ENCODE measurements at places on chromosomes 3 and 15.

DNA sequence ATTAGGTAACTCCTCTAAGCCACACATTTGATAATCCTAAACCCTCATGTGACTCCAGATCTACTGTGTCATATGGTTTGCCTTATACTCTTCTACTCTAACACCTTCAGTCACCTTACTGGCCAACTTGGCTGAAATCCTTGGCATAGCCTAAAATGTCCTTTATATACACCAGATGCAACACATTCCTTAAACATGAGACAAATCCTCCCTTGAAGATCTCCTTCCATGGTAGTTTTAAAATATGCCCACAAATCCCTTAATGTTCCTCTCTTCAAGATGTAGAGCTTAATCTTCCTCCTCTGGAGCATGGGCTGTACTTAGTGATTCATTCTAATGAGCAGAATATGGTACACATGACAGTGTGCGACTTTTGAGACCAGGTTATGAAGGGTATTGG lies 238.9 kb downstream of the SUCLG2 start:
- no peak for DNase-seq

GRCh38 chr3:23052620-23053019 lies 150.5 kb upstream of the UBE2E2 start:
- DNase-seq = no peak

- DNase-seq = no peak
These were observed 156.7 kb downstream of the SUCLG2 start for GRCh38 chr3:67497746-67498145.

- no peak for DNase-seq
These were observed 67.0 kb downstream of the MCTP2 start for GRCh38 chr15:94298364-94298763.

- DNase-seq = no peak
These were observed 32.1 kb downstream of the MGLL start for GRCh38 chr3:127789990-127790881.

DNA sequence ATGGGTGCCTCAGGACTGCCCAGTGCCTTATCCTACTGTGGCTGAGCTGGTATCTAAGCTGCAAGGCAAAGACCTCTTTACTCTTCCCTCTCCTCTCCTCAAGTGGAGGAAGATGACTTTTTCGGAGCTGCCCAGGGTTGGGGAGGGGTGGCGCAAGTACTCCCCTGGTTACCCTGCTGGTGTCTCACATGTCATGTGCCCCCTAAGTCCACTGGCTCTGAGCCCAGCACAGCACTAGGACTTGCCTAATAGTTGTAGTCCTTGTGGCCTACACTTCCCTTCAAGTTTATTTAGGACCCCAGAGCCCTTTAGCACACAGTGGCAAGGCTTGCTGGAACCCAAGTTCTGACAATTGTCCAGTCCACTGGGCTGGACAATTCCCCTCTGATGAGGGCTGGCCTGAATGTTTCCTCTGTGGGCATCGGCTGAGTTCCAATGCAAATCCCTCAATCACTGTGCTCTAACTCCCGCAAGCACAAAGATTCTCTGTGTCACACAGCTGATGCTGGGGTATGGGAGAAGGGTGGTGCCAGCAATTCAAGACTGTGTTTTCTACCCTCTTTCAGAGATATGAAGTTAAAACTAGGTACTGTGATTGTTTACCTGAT lies 60.4 kb downstream of the UQCC5 start:
- DNase-seq = no peak

- no peak for DNase-seq
These were observed 736.0 kb upstream of the NR2F2 start for GRCh38 chr15:95594496-95594895.

DNA sequence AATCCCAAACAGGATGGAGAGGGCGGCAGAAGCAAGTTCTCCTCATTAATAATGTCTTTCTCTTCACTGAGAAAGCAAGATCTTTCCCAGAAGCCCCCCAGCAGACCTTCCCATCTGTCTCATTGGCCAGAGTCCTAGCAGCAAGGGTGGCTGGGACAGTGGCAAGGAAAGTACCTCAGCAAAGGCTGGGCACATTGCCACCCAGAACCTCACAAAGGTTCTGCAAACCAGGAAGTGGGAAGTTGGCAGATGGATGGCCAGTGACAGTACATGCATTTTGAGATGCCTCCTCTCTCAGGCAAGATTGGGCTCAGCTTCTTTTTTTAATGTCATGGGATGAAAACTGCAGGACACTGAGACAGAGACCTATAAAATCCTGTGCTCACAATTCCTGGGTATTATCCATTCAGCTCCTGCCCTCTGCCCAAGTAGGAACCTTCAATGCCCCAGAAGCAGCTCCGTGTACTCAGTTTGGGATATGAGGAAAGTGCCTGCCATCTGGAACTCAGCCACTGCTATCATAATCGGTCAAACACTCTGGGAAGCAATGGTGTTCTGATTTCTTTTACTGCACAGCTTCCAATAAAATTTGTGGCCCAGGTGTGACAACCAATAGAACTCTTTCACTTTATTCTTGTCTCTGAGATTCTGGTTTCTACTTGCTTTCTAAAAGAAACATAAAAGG lies 25.5 kb downstream of the DPH3 start:
- no peak for DNase-seq

DNA sequence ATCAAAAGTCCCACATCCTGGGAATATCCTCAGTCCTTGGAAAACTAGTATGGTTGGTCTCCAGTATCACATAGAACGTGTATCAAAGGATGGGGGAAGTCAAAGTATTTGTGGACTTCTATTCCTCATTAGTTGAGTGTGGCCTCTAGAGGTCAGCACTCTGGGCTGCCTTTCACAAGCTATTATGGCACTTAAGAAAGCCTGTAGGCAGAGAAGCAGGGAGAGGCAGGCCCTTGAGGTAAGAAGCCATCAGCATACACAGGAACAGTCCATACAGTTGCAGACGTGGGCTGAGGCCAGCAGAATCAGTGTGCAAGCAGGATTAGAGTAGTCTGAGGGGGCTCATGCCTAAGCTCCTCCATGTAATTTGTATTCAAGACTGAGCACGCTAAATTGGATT lies 341.7 kb downstream of the CLSTN2 start:
- DNase-seq = no peak

DNA sequence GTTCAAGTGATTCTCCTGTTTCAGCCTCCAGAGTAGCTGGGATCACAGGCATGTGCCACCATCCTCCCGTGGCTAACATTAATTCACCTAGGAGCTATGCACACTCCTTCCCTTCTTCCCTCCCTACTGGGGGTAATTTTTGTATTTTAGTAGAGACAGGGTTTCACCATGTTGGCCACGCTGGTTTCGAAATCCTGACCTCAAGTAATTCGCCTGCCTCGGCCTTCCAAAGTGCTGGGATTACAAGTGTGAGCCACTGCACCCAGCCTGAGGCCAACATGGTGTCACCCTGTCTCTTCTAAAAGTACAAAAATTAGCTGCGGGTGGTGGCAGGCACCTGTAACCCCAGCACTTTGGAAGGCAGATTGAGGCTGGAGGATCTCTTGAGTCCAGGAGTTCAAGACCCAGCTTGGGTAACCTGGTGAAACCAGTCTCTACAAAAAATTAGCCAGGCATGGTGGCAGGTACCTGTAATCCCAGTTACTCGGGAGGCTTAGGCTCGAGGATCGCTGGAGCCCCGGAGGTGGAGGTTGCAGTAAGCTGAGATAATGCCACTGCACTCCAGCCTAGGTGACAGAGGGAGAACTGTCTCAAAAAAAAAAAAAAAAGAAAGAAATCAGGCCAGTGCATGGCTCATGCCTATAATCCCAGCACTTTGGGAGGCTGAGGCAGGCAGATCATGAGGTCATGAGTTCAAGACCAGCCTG lies 6.1 kb downstream of the RNU5B-1 start:
- no peak for DNase-seq

GRCh38 chr3:196048922-196049598 lies 32.8 kb downstream of the TFRC start:
- DNase-seq = no peak

- no peak for DNase-seq
These were observed 27.6 kb downstream of the HDAC11 start for GRCh38 chr3:13507570-13508339.

DNA sequence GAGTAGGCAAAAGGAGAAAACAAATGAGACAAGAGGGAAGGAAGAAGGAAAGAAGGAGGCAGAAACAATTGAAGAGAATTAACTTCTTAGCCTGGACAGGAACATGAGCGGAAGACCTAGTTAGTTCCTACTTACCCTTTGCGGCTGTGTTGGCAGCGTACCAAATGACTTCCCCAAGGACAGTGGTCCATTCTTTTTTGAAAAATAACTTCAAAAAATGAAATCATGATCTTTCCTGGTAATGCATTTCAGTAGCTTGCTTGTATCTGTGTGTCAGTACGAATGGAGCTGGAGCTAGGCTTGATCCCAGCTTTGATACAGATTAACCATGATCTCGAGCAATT lies 41.5 kb upstream of the CFAP161 start:
- no peak for DNase-seq

- no peak for DNase-seq
These were observed 5.0 kb downstream of the SLC28A1 start for GRCh38 chr15:84889313-84889990.

DNA sequence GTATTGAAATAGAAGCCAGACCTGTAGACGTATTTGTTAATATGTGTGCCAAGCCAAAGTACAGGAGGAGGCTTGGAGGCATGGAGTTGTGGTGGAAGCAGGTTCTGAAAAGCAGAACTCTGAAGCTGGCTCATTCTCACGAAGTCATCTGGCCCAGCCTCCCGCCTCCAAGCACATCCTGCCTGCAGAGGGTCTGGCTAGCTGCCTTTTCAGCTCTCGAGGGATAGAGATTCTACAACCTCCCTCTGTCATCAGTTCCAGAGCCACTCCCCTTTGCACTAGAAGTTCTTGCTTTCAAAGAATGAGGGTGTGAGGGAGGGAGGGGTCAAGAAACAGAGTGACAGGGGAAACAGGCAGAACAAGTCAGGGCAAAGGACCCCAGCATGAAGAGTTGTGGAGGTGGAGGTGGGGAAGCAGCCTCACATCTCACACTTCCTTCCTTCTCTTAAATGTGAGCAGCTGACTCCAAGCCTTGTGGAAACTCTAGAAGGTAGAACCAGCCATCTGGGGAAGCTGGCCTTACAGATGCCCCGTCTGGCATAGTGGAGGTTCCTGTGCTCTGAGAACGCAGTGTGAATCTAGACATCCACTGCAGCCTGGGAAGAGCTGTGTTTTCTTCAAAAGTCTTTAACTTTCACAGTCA lies 95.3 kb downstream of the SLC49A4 start:
- no peak for DNase-seq

- no peak for DNase-seq
These were observed 618.1 kb downstream of the RBMS3 start for GRCh38 chr3:29899021-29899420.

DNA sequence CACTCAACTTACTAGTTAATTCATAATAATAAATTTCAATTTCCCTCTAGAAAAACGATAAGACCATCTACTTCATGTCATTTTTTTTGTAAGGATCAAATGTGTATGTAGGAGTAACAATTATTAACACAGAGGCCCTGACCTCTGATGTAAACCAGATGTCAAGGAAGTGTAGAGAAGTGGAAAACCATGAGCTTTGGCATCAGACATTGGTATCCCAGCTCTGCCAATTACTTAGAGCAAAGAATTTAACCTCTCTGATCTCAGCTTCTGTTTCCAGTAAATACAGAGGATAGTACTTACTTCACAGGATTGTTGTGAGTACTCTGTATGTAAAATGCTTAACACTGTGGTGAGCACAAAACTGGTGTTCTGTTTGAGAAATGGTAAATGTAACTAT lies 17.5 kb downstream of the AQR start:
- DNase-seq = no peak

Data from SHP77 treated with DMSO at 0.1 percent for 48 hours (cell line).